ENCODE measurements at places on chromosomes 6 and 20. TPM values are rescaled to one million over a fixed set of nuclear protein-coding genes. Genes with fewer than 3 reads are reported as not detected.

- DNase-seq: no peak
Observed at GRCh38 chr20:48990467-48990866, 55.6 kb upstream of the CSE1L start.

The HTR1E gene
- not detected for total RNA-seq

The NKAIN4 gene
- total RNA-seq: not detected

The SCUBE3 gene
- 0.44 TPM for total RNA-seq

DNA sequence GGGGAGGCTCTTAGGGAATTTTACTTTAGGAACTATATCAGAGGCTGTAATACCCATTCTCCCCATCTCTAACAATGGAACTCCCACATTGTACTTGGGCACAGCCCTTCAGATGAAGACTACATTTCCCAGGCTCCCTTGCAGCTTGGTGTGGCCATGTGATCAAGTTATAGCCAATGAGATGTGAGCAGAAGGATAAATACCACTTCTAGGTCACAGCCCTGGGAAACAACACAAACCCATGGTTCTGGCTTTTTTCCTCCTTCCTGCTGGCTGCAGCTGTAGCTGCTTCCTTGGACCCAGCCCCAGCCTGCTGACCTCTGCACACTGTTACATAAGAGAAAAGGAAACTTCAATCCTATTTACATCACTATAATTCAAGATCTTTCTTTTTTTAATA is 445.9 kb upstream of the JARID2 start:
- peak; percentile 54 for DNase-seq

DNA sequence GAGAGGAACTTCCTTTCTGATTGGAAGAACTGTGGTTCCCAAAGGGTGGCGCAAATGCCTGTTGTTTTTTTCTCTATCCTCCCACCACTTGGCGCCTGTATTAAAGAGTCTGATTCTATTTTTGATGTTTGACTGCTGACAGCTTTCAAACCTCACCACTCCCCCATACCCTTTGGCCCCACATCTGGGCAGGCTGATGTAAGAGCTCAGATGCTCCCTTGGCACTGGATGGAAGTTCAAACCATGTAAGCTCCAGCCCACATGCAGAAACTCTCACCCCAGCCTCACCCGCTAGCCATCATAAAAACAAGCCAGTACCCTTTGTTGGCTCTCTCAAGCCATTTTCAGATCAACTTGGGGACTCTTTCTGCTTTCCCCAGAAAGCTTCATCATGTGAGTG is 20.0 kb upstream of the TMEM14A start:
- DNase-seq: no peak

- no peak for DNase-seq
Observed at GRCh38 chr6:10516953-10517352, 4.2 kb upstream of the GCNT2 start.

GRCh38 chr6:137666202-137666774 is 172.1 kb upstream of the OLIG3 start:
- no peak for DNase-seq

DNA sequence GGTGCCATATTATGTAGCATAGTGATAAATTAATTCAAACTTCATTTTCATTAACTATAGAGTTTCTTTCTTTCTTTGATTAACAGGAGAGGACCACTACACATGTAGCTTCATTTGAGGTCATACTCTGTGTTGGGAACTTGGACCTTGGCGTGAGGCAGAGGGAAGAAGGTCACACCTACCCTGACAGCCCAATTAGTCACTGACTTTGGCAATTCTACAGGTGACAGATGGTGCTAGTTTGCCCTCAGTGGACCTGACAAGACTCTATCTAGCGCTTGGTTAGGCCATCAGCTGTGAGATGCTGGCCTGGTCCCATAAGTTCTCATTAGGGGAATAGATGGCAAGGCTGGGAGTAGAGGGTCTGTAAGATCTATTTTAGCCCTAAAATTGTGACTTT is 14.2 kb downstream of the SLX4IP start:
- DNase-seq: no peak

DNA sequence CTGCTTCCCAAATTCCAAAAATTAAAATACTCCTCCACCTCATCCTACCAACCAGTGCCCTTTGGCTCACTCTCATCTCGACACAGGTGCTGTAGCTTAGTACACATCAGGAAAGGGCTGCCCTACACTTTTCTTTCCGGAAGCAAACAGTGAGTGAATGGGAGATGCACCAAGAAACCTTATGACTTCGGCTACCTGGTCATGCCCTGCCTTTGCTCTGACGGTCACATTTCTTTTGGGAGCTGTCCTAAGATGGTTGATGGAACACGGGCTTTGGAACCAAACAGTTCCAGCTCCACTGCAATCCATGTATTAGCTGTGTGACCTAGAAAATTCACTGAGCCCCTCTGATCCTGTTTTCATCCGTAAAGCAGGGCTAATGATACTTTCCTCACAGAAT is 92.7 kb upstream of the ASF1A start:
- no peak for DNase-seq

The NNAT gene
- total RNA-seq: 2.8 TPM
